ENCODE measurements at places on chromosomes 11 and 22. TPM values are rescaled to one million over a fixed set of nuclear protein-coding genes. Genes with fewer than 3 reads are reported as not detected.

DNA sequence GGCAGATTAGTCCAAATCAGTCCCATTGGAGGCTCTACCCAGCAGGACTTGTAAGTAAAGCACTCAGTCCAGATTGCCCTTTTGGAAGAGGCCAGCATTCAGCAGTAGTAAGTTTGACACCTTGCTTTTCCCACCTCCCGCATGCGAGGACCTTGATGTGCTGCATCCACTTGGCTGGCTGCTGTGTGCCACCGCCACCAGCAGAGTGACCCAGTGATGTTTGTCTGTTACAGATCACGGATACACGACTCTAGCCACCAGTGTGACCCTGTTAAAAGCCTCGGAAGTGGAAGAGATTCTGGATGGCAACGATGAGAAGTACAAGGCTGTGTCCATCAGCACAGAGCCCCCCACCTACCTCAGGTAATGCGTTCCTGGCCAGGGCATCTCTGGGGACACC, 6.6 kb downstream of the SMARCB1 start:
- DNase-seq: no peak

DNA sequence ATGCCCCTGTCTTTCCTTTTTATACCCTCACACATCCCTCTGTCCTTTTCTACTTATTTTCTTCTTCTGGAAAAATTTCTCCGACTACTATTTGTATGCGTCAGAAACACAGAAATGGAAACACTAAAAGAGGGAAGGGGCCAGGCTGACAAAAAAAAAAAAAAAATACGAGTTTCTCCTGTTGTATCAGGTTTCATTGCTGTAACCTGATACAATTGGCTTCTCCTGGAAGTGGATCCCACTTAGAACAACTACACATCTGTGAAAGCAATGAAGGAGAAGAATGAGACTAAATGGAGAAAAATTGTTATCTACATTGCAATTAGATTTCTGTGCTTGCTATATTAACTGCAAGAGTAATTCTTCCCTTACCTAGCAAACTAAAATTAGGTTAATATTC, 393.9 kb downstream of the GUCY1A2 start:
- DNase-seq: no peak

DNA sequence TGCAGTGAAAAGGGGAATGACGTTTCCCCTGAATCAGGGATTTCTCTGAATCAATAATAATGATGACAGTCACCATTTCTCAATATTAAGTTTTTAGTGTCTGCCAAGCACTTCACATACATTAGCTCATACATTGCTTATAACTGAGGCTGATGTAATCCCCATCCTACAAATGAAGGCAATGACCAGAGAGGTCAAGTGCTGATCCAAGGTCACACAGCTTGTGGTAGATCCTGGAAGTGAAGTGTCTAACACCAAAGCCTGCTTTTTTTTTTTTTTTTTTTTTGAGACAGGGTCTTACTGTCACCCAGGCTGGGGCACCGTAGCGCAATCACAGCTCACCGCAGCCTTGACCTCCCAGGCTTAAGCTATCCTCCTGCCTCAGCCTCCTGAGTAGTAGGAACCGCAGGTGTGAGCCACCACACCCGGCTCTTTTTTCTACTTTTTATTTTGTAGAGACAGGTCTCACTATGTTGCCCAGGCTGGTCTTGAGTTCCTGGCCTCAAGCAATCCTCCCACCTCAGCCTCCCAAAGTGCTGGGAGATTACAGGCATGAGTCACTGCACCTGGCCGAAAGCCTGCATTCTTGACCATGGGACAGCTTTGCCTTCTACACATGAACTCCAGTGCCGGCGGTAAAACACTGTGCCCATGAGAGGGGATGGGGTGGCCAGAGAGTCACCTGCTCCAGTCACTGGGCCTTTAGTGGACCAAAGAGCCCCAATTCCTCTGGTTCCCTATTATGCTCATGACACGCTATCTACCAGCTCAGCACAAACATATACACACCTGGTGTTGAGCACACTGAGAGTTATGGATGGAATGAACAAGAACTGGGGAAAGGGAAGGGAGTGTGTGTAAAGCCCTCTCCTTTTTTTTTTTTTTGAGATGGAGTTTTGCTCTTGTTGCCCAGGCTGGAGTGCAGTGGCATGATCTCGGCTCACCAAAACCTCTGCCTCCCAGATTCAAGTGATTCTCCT, 17.4 kb downstream of the ARHGAP1 start:
- peak; percentile 76 for DNase-seq

DNA sequence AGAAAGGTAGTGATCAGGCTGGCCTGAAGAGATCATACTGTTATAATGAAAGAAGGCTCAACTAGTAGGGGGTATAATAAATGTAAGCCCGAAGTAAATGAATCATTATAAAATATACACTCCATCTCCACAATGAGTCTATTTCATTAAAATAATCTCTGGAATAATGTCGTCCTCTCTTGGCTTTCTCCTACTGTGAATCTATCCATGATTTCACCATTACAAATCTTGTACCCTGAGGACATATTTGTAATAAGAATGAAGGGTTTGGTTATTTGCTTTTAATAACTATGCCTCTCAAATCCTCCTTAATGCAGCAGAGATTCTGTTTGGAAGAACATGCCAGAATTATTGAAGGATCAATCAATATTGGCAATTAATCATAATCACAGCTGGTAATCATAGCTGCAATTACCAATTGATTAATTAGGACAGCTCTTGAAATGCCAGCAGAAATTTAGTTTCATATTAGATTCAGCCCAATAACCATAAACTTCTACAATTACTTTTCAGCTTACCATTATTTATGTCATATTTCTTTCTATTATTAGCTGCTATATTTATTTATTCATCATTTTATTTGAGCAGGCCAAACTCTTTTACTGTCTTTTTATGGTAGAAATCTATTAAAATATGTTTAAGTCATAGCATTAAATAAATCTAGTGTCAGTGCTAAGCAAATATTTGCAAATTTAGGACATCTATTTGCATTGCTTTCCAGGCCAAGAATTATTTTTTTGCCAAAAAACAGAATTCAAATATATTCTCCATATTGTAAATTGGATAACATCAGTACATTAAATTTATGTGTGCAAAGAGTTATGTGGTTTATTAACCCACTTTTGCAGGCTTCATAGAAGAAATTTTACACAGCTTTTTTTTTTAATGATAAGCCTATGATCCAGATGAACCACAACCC, 588.4 kb upstream of the LRRC4C start:
- DNase-seq: no peak

- DNase-seq: no peak
Observed at GRCh38 chr11:724049-724777, 18.2 kb downstream of the EPS8L2 start.

GRCh38 chr11:47216121-47216798, 1.5 kb downstream of the DDB2 start:
- DNase-seq: peak; percentile 85

ZBTB16 gene
- not detected for total RNA-seq

SPON1 gene
- 0.29 TPM for total RNA-seq

Measured in A172 (cell line).